Fibroblast of mammary gland (primary cell): ENCODE measurements at places on chromosomes 2 and 18.

DNA sequence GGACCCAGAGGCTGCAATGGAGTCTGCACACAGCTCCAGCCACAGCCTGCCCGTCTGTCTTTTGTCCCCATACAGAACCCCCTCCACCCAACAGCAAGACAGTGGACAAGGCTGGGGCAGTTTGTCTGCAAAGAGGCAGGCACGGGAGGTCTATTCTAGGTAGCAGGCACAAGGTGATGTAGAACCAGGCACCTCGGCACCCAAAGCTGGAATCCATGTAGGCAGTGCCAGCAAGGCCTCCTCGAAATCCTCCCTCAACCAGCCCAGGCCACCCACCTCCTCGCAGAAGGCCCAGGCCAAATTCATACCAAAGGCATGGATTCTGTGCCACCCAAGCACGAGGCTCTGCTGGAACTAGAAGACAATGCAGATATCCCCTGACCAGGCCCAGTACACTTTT is 179.2 kb downstream of the TNS1 start:
- DNase-seq: no peak

DNA sequence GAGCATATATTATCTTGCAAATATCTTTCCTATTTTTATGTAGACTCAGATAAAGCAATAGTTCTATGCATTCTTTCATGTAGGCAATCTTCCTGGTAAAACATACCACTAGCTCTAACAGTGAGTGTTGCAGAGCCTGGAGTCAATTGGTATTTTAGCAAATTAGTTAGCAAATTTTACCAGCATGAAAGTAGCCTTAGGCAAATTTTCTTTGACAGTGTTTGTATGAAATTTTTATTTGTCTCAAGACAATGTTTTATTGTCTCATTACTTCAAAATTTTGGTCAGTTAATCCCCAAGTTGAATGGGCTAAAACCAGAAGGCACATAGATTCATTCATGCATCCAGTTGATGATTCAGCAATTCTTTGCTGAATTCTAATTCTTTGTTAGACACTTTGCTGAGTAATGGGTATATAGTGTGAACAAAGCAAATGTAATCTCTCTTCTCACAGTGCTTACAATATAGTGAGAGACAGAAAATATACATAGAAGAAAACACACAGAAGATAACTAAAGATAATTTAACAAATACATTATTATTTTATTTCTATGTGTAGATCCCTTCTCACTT is 27.1 kb downstream of the SLC38A11 start:
- no peak for DNase-seq

- no peak for DNase-seq
Measured at GRCh38 chr18:75802681-75803080, 375.2 kb upstream of the SMIM21 start.

DNA sequence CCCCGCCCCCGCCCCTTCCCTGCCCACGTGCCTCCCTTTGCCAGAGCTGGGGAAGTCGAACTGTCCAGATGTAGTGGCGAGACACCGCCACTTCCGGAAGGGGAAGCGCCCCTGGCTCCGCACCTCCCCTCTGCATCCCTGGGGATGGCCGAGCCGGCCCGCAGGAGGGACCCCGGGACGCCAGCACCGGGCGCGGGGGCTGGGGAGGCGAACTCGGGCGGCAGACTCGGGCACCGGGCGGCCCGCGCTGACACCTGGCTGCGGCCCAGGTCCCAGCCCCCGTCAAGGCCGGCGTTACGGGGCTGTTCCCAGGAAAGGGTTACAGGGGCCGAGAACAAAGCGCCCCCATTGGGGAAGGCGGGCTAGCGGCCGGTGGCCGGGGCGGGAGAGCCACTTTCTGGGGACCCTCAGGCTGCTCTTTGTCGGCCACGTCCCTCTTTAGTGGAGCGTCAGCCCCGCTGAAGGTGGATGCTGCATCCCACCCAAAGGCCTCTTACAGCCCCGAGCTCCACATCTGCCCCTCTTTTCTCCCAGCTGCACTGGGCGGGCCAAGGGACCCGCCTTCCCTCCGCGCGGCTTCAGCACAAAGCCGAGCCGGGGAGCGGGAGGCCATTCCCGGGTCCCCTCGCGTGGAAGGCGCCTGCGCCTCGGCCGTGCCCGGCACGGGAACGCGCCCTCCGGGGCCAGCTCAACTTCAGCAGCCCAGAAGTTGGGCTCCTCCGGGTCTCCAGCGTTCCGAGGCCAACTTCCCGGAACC is 1.3 kb downstream of the SDC1 start:
- DNase-seq: peak; percentile 29

DNA sequence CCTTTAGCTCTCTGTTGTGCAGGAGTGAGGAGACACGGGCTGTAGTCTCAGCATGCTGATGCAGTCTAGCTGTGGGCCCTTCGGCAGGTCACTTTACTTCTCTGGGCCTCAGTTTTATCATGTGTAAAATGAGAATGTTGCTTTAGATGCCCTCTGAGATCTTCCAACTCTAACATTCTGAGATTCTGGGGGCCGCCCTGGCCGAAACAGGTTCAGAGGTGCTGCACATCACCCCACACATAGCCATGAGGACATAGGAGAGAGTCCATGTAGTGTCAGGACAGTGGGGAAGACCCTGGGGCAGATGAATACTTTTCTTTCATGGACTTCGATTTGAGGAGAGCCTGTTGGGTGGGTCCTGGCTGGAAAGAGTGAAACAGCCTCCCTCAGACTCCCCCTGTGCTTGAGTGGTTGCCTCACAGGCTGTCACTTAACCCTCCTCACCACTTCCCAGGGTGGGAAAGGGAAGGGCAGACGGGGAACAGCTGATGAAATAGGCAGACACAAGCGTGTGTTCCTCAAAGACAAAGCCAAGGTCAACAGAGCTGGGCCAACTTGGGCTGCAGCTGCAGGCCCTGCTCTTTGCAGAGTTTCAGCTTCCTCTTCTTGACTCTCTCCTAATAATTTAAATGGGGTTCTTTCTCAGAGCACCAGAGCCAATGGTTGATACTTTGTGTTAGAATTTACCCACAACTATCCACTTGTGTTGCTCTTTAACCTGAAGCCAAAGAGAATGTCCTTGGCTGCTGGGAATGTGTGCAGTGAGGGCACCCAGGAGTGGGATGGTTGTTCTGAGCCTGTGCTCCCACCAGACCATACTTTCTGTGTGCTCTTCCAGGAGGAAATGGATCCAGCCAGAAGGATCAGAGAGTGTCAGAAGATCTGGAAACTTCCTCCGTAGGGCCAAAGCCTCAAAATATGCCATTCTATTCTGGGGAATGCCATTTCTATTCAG is 14.7 kb upstream of the MRPL33 start:
- DNase-seq: no peak

DNA sequence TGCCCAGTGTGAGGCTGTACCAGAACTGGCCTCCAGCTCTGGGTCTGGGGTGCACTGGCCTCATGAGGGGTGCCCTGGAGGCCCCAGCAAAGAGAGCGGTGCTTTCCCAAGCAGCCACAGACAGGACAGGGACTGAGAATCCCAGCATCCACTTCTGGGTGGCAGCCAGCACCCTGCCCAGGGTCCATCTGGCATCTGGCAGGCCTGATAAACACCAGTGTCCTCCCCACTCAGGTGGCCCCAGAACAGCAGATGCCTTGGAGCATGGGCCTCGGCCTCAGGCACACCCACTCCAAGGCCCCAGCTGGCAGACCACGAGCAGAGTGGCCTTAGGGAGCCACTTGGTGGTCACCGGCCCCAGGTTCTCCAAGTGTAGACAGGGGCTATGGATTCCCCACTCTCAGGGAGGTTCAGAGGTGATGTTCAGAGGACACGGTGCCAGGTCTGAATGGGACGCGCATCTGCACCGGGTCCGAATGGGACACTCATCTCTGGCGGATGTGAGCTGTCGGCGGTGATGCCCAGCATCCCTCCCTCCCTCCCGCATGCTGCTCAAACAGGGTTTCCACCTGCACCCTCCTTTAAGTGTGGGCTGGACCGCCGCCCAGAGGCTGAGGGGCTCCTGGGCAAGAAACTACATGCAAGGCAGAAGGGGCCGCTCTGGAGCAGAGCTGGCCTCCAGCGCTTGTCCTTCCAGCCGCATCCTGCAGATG is 82.2 kb upstream of the GPC1 start:
- no peak for DNase-seq

GRCh38 chr2:207879536-207879935 is 109.8 kb upstream of the FZD5 start:
- DNase-seq: peak; percentile 16
